ENCODE measurements at places on chromosomes 6 and 20. TPM values are rescaled to one million over a fixed set of nuclear protein-coding genes. Genes with fewer than 3 reads are reported as not detected.

NKAIN2 gene
- total RNA-seq: not detected

NRN1 gene
- total RNA-seq: 54.8 TPM

TCF15 gene
- not detected for total RNA-seq

GRCh38 chr6:3228771-3229565 lies 1.5 kb upstream of the TUBB2B start:
- H3K27ac ChIP-seq: peak overlapping the region; percentile 83
- H3K4me1 ChIP-seq: peaks cover 29% of the 10 kb centered on the region
- H3K36me3 ChIP-seq: no peaks in the 10 kb centered on the region
- peak overlapping the region; percentile 89 for H3K4me3 ChIP-seq

C20orf202 gene
- 0.26 TPM for total RNA-seq

DNA sequence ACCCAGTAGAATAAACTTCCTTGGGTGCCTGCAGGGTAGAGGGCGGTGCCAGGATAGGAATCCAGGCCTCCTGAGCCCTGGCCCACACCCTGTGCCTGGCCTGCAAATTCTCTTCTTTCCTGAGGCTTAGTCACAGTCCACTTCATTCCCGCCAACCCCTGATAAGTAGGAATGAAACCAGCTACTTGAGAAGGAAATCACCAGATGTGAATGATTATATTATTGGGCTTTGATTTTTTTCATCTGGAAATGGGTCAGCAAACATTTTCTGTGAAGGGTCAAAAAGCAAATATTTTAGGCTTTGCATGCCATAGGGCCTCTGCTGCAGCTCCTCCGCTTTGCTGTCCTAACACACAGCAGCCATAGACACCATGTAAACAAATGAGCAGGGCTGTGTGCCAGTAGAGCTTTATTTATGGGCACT lies 50.2 kb downstream of the STK35 start:
- H3K4me3 ChIP-seq: no peak overlapping the region
- no peaks in the 10 kb centered on the region for H3K27me3 ChIP-seq
- no peaks in the 10 kb centered on the region for H3K36me3 ChIP-seq
- no peak for DNase-seq
- H3K4me1 ChIP-seq: no peaks in the 10 kb centered on the region

DNA sequence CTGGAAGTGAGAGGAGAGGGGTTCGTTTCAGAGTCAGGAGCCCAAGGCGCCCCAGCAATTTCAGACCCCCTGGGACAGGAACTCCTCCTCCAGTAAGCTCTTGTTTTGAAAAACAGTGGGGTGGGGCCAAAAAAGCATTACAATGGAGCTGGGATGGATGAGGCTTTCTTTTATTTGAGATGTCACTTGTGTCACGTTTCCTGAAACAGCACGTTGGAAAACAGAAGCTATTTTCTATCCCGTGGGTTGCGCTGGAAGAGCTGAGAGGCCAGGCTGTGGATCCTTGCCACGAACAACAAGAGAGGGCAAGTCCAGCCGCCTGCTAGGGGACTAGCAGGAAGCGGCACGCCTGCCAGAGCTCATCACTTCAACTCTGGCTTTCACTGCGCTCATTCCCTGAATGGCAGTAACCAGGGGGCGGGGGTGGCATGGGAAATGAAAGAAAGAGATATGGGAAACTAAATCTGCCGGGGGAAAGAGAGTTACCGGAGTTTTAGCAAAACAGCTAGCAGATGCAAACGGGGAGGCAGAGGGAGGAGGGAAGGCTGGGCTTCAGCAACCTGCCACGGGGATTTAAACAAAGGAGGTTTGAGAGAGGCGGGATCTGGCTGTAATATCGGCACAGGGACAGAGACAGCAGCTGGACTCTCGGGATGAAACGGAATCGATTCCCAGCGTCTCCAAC lies 34.6 kb downstream of the GCNT2 start:
- no peak overlapping the region for H3K4me3 ChIP-seq
- H3K27ac ChIP-seq: no peak overlapping the region
- no peaks in the 10 kb centered on the region for H3K4me1 ChIP-seq
- DNase-seq: no peak
- H3K27me3 ChIP-seq: no peaks in the 10 kb centered on the region

- no peaks in the 10 kb centered on the region for H3K27me3 ChIP-seq
- H3K27ac ChIP-seq: peak overlapping the region; percentile 82
- no peak for DNase-seq
- H3K4me1 ChIP-seq: peaks cover 52% of the 10 kb centered on the region
- H3K4me3 ChIP-seq: peak overlapping the region; percentile 81
- H3K36me3 ChIP-seq: peaks cover 10% of the 10 kb centered on the region
Observed at GRCh38 chr6:16698997-16699868, 62.0 kb downstream of the ATXN1 start.

- no peak for DNase-seq
- H3K36me3 ChIP-seq: no peaks in the 10 kb centered on the region
- no peak overlapping the region for H3K4me3 ChIP-seq
- H3K27me3 ChIP-seq: no peaks in the 10 kb centered on the region
- H3K27ac ChIP-seq: no peak overlapping the region
Observed at GRCh38 chr6:22975079-22975478, 405.7 kb downstream of the HDGFL1 start.

DNA sequence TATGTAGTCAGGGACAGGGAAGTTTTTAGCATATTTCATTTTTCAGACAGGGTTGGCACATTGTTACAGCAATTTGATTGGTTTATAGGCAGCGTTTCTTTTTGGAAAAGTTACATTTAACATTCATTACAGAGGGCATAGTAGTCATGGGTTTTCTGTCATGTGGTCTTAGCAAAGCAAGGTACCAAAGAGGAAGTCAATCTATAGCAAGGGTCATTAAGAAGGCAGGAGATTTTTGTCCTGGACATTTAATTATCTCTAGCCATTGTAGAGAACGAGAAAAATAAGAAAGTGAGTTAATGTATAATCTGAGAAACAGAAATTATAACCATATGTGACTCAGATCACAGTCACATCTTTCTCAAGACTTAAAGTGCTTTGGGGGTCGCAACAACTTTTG lies 47.4 kb downstream of the TPD52L1 start:
- H3K27ac ChIP-seq: no peak overlapping the region
- peaks cover 20% of the 10 kb centered on the region for H3K27me3 ChIP-seq
- no peaks in the 10 kb centered on the region for H3K4me1 ChIP-seq

DNA sequence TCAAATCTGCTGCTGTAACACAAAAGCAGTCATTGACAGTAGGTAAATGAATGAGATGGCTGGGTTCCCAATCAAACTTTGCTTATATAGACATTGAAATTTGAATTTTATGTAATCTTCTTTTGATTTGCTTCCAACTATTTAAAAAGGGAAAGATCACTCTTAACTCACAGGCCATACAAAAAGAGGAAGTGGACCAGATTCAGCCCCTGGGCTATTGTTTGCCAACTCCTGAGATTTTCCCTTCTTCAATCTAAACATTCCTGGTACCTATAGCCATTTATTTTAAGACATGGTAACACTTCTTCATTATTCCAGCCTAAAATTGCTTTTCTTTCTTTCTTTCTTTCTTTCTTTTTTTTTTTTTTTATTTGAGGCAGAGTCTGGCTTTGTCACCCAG lies 260.6 kb downstream of the TFAP2A start:
- no peak overlapping the region for H3K27ac ChIP-seq
- no peaks in the 10 kb centered on the region for H3K27me3 ChIP-seq
- H3K4me1 ChIP-seq: no peaks in the 10 kb centered on the region
- no peak for DNase-seq

DNA sequence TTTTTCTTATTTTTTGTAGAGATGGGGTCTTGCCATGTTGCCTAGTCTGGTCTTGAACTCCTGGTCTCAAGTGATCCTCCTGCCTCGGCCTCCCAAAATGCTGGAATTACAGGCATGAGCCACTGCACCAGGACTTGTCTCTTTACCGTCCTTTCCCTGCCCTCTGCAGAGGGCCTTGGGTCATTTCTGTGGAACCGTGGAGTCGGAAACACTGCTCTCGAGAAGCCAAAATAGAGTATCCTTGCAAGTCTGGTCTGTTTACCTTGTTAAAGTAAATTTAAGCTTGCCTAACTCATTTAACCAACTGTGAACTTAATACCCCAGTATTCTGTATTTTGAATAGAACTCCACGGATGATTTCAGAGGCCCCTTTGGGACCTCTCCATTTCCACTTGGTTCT lies 51.4 kb downstream of the KDM1B start:
- H3K36me3 ChIP-seq: peaks cover 3% of the 10 kb centered on the region
- H3K4me1 ChIP-seq: peaks cover 3% of the 10 kb centered on the region
- no peak for DNase-seq
- H3K27ac ChIP-seq: no peak overlapping the region
- no peaks in the 10 kb centered on the region for H3K27me3 ChIP-seq

- H3K27me3 ChIP-seq: no peaks in the 10 kb centered on the region
- H3K4me3 ChIP-seq: no peak overlapping the region
- DNase-seq: no peak
- H3K27ac ChIP-seq: no peak overlapping the region
Observed at GRCh38 chr20:61988665-61989064, 77.0 kb downstream of the TAF4 start.

- no peak for DNase-seq
- H3K27me3 ChIP-seq: no peaks in the 10 kb centered on the region
- peaks cover 14% of the 10 kb centered on the region for H3K4me1 ChIP-seq
- H3K27ac ChIP-seq: no peak overlapping the region
- H3K4me3 ChIP-seq: no peak overlapping the region
- H3K36me3 ChIP-seq: peaks cover 44% of the 10 kb centered on the region
Observed at GRCh38 chr6:106540907-106541306, 88.4 kb downstream of the RTN4IP1 start.

DNA sequence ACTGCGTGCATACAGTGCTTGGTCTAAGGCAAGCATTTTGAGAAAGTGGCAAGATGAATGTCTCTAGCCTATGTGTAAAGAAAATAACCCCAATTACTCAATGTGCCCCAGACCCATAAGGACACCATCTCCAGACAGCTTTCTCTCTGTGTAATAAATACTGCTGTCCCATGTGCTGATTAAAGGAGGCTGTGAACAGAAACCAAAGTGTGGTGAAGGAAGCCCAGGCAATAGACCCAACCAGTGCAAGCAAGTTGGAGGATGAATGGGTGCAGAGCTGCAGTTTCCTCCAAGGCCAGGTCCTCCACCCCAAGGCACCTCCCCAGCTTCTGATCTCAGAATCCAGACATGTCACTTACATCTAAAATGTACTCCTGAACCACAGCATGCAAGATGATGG lies 60.6 kb downstream of the TRAM2 start:
- no peaks in the 10 kb centered on the region for H3K36me3 ChIP-seq
- no peak overlapping the region for H3K4me3 ChIP-seq
- H3K4me1 ChIP-seq: peaks cover 12% of the 10 kb centered on the region
- no peak overlapping the region for H3K27ac ChIP-seq
- no peaks in the 10 kb centered on the region for H3K27me3 ChIP-seq
- no peak for DNase-seq

GRCh38 chr6:24229696-24230405 lies 103.8 kb downstream of the NRSN1 start:
- no peak overlapping the region for H3K4me3 ChIP-seq
- no peak overlapping the region for H3K27ac ChIP-seq
- peaks cover 16% of the 10 kb centered on the region for H3K27me3 ChIP-seq
- H3K36me3 ChIP-seq: no peaks in the 10 kb centered on the region
- DNase-seq: no peak

- no peaks in the 10 kb centered on the region for H3K27me3 ChIP-seq
- H3K4me3 ChIP-seq: no peak overlapping the region
- no peaks in the 10 kb centered on the region for H3K4me1 ChIP-seq
- no peaks in the 10 kb centered on the region for H3K36me3 ChIP-seq
- DNase-seq: no peak
- H3K27ac ChIP-seq: no peak overlapping the region
Observed at GRCh38 chr6:161536224-161536630, 262.4 kb upstream of the AGPAT4 start.

DNA sequence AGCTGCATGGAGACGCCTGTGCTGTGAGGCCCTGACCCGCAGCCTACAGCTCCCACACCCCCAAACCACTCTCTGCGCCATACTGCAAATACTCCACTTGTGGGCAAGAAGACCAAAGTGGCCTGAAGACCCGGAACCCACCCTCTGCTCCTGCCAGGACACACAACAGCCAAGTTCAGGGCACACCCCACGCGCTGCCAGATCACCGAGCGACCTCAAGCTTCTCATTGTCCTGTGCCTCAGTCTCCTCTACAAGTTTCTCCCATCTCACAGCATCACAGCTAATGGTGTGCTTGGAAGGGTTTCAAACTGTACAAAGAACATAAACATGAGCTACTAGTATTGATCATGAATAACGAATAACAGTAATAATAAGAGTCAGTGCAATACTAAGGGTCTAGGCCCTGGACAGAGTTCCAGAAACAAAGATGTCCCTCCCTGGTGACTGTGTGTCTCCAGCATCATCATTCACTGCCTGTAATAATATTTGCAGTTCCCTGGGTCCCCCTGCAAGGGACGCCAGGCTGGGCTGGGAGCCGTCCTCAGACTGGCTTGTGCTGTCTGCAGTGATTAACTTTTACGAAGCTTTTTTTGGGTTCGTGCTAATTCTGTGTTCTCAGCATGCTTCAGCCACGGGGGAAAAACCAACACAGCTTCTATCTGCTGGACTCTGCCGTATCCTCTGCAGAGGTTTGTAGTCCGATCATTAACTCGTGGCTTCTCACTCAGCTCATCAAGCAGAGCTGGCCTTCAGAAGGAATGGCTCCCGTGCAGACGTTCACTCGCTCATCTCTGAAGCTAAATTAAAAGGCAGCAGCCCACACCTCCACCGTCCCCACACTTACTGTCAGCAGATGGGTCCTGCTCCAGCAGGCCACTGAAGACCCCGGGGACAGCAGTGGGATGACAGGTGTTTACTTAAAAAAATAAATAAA lies 81.6 kb upstream of the MPC1 start:
- peak overlapping the region; percentile 12 for H3K27ac ChIP-seq
- no peaks in the 10 kb centered on the region for H3K4me1 ChIP-seq
- DNase-seq: no peak

DNA sequence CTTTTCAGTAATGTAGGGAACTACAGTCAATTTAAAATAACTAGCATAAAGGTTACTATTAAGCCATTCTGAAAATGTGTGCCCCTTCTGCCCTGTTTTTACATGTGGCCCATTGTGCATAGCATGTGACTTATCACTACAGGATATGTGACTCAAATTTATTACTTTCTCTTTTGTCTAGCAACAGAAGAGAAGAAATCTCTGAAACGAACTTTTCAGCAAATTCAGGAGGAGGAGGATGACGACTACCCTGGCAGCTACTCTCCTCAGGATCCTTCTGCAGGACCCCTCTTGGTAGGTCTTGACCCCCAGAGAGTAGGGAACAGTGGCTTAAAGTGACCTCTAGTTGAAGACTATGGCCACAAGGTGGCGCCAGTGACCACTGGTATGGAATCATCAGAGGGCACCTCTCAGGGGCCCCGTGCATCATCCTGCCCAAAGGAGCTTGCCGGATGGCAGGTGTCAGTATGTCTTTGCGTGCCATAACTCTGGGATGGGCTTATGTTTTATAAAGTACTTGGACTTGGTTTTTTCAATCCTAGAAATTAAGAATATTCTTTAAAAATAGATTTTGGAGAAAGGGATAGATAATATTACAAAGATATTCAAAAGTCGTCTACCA lies 23.9 kb downstream of the RPRD1B start:
- H3K36me3 ChIP-seq: peaks cover 8% of the 10 kb centered on the region
- peak; percentile 78 for DNase-seq
- peaks cover 14% of the 10 kb centered on the region for H3K4me1 ChIP-seq
- peak overlapping the region; percentile 2 for H3K4me3 ChIP-seq
- H3K27me3 ChIP-seq: no peaks in the 10 kb centered on the region

LGSN gene
- total RNA-seq: 0.17 TPM
